Naive thymus-derived CD8-positive, alpha-beta T cell (primary cell): ENCODE measurements at places on chromosomes 7 and 10.

GRCh38 chr10:30284865-30285594 lies 64.0 kb downstream of the MTPAP start:
- DNase-seq: no peak

GRCh38 chr10:59079386-59080226 lies 96.8 kb upstream of the PHYHIPL start:
- no peak for DNase-seq

DNA sequence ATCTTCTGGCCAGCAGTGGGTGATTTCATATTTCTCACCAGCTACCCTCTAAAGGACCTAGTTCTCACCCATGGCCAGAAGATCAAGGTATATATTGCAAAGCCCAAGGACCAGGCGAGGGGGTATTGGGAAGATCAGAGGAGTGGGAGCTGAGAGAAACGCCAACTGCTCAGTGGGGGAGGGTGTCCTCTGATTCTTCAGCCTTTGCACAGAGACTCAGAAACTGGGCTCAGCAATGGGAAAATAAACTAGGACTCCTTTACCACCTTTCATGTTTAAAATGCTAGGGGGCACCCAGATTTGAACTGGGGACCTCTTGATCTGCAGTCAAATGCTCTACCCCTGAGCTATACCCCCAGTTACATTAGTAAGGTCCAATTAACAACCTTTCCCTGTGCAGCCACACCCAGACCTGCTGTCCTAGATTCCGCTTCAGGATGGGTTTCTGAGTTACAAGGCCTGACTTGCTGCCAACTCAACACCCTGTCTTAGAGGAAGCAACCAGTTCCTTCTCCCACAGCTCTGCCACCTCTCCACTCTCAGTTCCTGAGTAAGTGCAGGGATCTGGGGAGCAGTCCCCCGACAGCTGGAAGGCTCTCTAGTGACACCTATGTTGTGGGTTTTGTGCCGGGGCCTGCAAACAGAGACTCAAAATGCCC lies 93.5 kb downstream of the ZNF783 start:
- DNase-seq: no peak

GRCh38 chr7:11464624-11465023 lies 367.4 kb downstream of the THSD7A start:
- DNase-seq: no peak

- no peak for DNase-seq
Observed at GRCh38 chr7:2032876-2033407, 199.8 kb downstream of the MAD1L1 start.

DNA sequence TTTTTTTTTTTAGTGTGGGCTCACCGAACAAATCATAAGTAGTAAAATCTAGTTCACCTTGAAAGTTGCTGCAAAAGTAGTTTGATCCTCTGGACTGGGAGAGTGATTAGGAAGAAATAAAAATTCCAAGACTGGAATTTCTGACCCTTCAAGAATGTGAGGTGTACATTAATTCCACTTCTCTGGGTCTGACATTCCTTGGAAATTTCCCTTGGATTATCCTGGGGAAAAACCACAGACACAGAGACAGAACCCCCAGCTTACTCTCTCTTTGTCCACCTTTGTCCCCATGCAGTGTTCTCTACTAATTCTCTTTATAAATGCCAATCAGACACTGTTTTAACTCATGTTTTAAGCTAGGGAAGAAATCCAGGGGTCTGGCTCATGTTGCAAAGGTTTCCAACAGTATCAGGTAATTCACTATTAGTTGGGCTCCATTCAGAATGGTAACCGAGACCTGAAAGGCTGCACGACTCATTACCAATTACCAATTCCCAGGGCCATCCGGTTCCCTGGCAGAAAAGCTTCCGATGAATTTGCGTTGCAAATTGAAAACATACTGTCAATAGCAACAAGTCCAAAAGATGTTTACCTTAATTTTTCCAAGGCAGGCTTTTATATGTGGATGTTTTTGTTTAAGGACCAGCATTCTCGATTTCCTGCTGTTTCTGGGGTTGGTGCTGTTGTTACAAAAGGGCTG lies 86.3 kb downstream of the BAMBI start:
- no peak for DNase-seq

DNA sequence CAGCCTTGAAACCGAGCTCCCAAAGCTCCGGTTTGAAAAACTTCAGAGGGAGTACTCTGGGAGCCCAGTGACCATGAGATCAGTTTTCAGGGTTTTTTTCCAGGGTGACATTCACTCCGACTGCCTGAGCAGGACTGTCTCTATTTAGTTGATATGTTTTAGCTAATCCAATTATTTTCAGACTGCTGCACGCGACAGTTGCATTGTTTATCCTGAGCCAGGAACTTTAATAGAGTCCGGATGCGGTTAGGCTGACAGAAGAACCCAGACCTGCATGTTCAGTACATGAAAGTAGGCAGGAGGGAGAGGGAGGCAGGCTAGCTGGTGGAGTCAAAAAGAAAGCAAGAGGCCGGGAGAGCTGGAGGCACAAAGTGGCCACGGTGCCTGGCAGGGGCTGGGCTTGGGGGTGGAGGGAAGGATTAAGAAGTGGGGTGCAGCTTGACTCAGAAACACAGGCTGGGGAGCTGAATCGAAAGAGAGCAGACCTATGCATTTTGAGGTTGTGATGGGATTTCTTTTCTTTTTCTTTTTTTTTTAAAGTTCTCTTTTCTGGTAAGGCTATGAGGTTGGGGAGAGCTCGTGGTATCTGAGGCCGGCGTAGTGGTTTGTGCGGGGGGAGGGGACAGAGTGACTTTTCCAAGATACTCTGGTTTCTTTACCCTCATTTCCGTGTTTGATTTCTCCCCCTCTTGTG lies 5.7 kb downstream of the GATA3 start:
- DNase-seq: peak; percentile 42

DNA sequence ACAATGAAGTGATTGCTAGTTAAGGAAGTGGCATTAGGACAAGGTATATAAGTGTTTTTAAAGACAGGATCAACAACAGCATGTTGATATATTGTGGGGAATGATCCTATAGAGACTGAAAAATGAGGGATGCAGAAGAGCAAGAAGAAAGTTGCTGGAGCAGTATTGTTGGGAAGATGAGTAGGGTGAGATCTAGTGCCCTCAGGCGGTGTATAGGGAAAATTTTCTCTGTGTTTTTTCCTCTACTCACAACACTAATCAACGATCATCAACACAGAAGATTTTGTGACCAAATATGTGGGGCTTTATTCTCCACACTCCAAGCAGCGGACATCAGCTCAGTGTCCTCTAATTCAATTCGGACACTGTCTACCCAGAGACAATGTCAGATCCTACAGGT lies 9.6 kb upstream of the PTTG1IP2 start:
- no peak for DNase-seq

GRCh38 chr10:103752680-103753248 lies 102.6 kb downstream of the SH3PXD2A start:
- peak; percentile 34 for DNase-seq

- DNase-seq: no peak
Observed at GRCh38 chr7:89023877-89024276, 228.3 kb upstream of the TEX47 start.

GRCh38 chr10:71038091-71038633 lies 149.8 kb upstream of the PCBD1 start:
- no peak for DNase-seq

- no peak for DNase-seq
Observed at GRCh38 chr7:111770116-111770515, 207.8 kb upstream of the IMMP2L start.

GRCh38 chr10:114157912-114158311 lies 16.1 kb downstream of the CCDC186 start:
- no peak for DNase-seq

DNA sequence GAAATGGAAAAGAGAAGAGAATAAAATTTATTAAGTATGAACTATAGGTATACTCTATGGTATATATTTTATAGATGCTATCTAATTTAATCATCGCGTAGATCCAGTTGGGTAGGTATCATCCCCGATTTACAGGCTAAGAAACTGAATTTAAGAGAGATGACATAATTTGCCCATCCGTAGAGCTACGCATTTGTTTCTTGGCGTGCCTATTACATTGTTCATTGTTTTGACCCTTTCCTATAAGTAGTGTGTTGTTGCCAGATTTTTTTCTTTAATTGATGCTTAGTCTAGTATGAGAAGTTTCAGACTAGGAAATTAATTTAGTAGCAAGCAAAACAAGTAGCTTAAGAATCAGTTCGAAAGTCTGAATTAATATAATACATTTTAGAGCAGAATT lies 205.7 kb upstream of the NPSR1 start:
- no peak for DNase-seq

DNA sequence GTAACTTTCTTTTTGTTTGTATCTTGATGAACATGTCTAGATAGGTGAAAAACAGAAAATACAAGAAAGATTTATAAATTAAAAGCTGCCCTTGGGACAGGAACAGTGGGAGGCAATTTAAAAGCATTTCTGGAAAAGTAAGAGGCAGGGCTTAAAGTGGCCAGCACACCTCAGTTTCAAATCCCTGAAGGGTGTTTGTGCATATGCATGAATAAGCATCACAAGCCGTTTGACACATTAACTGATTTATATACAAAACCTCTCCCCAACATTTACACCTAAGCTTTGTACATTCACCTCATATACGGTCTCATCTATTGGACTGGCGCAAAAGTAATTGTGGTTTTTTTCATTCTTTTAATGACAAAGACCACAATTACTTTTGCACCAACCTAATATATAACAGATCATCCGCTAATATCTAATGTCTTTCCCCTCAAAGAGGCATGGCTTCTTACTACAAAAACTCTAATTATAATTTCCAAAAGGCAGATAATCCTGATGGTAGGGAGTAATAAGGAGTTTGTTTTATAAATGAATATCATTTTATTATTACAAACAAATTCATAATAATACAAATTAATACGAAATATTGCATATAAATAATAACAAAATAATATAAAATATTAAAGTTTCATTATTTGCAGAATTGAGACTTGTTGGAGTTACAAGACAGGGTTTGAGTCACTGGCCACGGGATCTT lies 48.3 kb downstream of the LRGUK start:
- DNase-seq: no peak

DNA sequence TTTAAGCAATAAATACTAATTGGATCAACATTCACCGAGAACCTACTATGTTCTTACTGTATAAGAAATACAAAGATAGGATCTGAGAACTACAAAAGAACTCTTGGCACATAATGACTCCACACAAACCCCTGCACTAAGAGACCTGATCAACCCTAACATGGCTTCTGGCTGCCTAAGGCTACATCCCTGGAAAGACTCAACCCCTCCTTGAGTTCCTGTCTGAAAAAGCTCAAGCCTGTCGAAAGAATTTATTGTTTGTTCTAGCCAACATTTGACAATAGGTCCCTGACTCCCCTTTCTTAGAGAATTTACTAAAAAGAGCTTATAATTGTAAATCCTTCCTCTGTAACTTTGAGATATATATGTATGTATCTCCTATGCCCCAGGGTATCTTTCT lies 125.3 kb upstream of the SGCE start:
- no peak for DNase-seq

DNA sequence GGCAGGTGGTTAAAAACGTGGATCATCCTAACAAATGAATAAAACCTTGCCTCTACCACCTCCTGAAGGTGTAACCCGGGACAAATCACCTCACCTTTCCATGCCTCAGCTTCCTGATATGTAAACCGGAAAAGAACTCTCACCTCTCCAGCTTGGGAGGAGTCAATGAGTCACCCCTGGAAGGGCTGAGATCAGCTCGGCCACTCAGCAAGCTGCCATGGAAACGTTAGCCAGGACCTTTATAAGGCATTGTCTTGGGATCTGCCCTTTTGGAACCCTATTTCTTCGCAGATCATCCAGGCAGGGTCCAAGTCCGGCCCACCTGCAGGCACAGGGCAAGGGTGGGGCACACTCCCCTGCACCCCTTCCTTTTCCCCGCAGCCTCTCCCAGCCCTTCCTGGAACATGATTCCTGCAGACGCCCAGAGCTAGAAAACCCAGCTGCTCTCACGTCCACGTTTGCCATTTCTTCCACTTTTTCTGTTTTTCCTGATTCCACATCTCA lies 81.6 kb upstream of the PFKP start:
- no peak for DNase-seq

DNA sequence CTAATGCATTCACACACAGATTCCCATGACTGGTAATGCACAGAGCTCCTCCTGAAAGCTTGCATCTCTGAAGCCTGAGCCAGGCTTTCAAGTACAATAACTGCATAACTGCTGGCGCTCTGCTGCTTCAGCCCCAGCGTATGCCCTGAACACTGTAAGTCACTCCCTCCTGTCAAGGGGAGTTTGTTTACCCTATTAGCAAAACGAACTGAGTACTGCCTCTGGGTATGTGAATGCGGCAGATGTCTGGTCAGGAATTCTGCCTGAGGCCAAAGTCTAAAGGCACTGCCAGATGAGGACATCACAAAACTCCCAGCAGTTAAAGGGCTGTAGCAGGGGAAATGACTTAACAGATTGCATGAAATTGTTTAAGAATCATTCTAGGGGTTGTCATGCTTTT lies 97.7 kb downstream of the NRCAM start:
- DNase-seq: no peak

DNA sequence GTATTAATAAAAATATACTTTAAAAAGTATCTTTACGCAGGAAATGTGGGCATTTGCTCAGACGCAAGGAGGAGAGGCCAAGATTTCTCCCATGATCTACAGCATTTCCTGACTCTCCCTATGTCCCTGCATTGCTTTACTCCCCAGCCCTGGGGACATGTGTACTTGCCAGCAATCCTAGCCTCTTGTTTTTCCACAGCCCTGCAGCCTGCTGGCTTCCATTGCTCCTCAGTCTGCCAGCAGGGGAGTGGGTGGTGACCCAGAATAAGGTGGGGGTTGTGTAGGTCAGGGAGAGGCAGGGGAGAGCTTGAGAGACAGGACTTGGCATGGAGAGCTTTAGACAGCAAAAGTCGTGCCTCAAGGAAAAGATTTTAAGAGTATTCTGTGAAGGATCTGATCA lies 307.7 kb downstream of the CDK14 start:
- no peak for DNase-seq

- no peak for DNase-seq
Observed at GRCh38 chr10:124210263-124210662, 116.9 kb upstream of the CHST15 start.

DNA sequence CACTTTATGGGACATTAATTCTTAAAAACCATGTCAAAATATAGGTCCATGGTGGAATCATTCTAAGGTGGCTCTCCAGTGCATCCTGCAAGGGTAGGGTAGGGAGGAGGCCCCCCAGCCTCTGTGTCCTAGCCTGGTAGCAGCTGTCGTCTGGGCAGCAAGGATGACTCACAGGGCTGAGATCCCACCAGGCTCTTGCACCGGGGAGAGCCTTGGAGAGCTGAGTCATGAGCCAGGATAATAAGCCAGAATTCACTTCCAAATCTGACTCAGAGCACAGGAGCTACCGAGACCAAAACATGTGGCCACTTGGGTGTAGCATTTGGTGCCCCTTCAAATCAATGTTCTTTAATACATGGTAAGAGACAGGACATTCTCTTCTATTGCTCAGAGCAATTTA lies 298.5 kb downstream of the NEBL start:
- no peak for DNase-seq

- peak; percentile 51 for DNase-seq
Observed at GRCh38 chr7:105205592-105206237, 183.0 kb downstream of the SRPK2 start.
